ENCODE measurements at places on chromosomes 12 and 14. TPM values are rescaled to one million over a fixed set of nuclear protein-coding genes. Genes with fewer than 3 reads are reported as not detected.
A peak's percentile ranks its signal among the peaks of the same experiment; 100 is the strongest.

DNA sequence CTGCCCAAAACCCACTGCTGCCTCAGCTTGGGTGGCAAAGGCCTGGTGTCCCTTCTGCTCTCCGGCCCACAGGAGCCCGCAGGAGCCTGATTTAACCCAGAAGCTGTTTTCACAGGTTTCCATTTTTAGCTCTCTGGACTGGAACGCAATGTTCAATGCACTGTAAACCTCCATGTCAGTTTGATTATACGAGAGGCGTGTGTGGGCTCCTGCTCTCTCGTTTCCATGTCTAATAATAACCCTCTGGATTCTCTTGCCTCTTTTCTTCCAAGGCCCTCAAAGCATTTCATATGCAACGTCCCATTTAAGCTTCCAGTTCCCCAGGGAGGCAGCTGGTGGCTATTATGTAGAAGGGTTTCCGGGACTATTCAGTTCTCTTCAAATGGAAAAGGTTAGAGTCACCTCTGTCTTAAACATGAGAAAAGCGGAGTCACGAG, 161.1 kb downstream of the SUDS3 start:
- DNase-seq = no peak

DNA sequence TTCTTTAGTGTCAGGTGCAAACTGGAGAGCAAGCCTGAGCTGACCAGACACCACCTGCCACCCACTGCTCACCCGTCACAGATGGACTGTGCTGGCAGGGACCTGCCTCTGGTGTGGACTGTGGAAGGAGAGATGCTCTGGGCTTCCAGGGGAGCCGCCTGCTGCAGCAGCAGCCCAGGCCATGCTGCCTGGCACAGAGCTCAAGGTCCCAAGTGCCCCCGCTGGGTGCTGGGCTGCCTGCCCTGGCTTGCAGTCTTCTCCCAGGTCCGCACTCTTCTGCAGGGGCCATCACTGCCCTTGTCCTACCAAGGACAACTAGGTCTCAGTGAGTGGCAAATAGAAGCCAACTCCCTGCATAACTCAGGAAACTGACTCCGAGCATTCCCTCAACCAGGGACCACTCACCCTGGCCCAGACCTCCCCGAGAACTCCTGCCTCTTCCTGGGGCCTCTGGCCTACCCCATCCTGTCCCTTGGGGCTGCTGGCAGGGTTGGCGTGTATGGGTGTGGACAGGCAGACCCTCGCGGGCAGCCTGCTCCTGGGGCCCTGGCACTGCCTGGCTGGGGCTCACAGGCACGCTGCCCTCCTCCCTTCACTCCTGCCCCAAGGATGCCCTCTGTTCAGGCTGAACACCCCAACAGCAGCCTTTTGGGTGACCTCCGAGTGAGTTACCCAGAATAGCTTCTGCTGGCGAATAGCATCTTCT, 9.3 kb downstream of the AMN start:
- peak; percentile 39 for DNase-seq

- no peak for DNase-seq
Observed at GRCh38 chr14:77708749-77709148, 846 bp downstream of the SLIRP start.

- DNase-seq = no peak
Observed at GRCh38 chr14:29320286-29320685, 553.7 kb downstream of the FOXG1 start.

DNA sequence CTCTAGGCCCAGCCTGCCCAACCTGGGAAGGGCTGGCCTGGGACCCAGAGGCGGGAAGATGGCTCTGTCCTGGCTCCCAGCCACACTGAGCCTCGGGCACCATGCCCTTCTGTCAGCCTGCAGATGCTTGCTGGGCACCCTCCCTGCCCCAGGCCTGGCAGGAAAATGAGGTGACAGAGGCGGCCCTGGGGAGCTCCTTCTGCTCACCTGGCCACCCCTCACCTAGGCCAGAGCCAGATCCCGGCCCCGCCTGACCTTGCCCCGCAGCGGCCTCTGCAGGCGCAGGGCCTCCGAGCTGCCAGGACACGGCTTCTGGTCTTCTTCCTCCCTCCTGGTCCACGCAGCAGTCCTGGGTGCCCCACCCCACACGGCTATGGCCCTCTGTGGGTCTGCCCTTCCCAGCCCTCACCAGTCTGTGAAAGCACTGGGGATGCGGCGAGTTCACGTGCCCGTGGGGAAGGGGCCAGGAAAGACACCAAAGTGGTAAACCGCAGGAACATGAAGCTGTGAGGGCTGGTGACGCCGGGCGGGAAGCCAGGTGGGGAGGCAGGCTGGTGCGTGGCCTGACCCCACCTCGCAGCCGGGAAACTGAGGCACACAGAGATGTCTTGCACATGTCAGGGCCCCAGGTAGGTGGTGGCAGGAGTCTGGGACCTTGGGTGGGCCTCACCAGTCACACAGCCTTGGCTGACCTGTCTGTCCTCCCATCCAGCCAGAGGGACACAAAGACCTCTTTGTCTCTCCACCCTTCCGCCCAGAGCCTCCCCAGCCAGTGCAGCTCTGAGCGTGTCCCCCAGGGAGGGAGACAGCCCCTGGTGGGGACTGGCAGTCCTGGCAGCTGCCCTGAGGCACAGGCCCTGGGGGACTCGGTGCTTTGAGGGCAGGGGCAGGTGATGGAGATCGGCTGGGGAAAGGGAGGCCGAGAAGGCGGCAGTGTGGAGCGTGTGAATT, 12.8 kb downstream of the BAG5 start:
- no peak for DNase-seq

- no peak for DNase-seq
Observed at GRCh38 chr14:51871846-51872245, 11.4 kb downstream of the GNG2 start.

- DNase-seq = no peak
Observed at GRCh38 chr14:87630846-87631245, 362.1 kb downstream of the GALC start.

GRCh38 chr14:103808403-103809001, 38.9 kb downstream of the PPP1R13B start:
- DNase-seq = peak; percentile 84

DNA sequence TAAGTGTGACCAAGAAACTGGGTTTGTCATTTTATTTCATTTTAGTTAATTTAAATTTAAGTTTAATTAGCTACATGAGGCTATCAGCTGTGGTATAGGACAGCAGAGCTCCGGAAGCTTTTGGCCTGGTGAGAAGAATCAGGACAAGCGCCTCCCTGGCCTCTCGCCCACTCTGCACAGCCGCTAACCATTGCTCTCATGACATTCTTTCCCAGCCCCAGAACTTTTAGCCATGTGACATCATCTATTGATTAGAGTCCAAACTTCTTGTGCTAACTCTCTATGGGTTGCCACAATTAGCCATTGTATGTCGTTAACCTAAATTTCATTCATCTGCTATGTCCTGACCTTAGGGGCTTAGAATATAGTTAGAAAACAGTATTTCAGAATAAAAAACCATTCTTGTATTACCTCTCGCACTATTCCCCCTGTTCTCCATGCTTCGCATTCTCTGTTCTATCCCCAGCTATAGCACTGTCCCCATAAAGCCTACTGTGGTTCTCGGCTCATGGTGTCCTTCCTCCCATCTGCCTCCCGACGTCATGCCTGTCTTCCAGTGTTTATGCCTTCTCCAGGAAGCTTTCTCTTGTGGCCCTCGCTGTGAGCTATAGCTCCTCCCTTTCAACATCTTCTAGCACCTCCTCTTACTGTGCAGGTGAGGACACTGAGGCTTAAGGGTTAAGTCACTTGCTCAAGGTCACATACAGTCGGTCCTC, 23.5 kb downstream of the SSH1 start:
- DNase-seq = no peak

- no peak for DNase-seq
Observed at GRCh38 chr12:57171668-57172067, 24.2 kb upstream of the LRP1-AS start.

DNA sequence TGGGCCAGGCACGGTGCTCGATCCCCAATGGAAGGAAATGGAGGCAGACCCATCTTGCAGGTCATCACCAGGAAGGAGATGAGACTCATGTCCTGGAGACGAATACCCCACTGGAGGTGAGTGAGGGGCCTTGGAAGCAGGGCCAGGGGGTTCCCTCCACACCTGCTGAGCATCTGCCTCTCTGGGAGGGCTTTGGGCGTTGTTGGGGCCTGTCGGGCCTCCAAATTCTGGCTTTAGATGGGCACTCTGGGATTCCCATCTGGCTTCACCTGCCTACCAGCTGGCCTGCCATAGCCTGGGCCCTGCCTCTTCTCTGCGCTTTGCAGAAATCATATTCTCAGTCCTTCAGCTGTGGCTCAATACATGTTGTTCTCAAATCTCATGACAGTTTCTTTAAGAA, 13.9 kb downstream of the RTL1 start:
- peak; percentile 20 for DNase-seq

DNA sequence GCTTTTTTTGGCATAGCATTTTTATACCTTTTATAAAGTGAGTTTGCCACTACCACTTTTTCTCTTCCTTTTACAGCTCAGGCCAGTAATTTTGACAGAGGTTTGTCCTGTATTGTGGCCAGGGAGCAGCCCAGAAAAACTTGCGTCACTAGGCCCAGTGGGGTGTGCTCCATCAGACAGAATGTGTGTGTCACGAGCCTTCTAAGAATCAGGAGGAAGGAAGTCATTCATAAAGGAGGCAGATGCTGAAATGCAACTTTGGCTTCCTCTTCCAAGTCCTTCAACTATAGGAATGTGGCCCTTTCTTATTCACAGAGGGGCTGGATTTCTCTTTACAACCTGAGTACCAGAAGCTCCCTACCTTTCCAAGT, 10.1 kb upstream of the RAB35 start:
- DNase-seq = no peak

DNA sequence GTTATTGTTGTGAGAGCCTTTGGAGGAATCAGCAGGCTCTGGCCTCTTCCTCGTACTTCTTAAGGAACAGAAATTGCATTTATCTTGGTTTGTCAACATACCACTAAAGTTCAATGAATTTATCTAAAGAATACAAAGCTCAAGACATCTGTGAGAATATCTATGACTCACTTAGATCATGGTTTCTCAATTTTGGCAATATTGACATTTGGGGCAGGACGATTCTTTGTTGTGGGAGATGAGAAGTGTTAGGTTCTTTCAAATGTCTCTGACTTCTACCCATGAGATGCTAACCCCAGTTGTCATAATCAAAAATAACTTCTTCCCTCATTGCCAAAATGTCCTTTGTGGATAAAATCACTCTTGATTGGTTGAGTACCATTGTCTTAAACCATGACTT, 1190.3 kb downstream of the GALC start:
- DNase-seq = no peak

GRCh38 chr12:22792138-22792537, 167.2 kb downstream of the ETNK1 start:
- DNase-seq = no peak

DNA sequence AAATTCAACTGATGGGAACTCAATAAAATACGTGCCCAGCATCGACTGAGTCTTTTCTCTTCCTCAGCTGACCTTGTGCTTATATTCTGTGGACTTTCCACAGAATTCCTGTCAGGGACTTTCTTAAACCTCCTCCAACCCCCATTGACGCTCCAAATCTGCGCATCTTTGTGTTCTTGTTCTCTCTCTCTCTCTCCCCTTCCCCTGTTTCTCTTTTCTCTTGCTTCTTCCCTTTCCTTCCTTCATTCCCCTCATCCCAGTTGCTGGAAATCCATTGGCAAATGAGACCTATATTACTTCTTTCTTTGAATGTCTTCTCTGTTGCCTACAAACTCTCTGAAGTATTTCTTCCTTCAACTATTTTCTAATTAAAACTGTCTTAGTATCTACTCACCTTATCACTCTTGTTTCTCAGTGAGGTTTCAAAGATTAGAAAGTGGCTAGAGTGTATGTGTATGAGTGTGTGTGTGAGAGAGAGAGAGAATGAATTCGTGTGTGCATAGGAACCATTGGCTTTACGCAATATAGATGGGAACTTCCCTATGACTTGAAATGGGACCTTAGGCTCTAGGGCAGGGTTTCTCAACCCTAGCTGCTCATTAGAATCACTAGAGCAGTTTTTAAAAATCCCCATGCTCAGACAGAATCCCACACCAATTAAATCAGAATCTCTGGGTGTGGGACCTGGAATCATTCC, 41.8 kb upstream of the DHRS7 start:
- no peak for DNase-seq

DNA sequence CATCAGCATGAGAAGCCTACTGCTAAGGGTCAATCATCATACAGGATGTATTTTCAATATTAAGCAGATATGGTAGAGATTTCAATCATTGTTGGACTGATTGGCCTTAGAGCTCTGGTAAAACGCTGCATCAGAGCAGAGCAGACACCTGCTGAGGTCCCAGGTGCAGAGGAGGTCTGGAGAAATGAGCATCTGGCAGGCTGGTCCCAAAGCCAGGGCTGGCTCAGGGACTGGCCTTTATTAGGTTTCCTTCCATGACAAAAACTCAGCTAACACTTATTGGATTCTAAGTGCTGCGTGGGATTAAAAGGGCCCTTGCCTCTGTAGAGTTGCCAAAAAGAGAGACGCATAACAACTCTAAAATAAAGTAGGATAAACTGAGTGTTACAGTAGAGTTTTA, 29.7 kb downstream of the AKAP6 start:
- DNase-seq = no peak

DNA sequence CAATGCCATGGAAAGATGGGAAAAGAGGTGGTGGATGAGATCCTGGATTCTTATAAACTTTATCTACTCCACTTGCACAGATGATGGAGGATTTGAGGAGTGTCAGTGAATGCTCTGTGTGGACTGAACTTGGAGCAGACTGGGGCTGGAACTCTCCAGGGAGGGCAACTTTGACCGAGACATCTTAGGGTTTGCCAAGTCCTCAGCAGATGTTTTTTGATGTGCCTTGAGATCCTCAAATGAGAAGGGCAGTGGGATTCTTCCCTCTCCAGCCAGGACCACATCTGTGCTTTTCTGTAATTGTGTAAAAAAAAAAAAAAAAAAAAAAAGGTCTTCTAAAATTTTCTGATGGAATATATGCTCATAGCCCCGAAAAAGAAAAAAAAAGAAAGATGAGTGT, 23.0 kb upstream of the MYL2 start:
- DNase-seq = no peak

DNA sequence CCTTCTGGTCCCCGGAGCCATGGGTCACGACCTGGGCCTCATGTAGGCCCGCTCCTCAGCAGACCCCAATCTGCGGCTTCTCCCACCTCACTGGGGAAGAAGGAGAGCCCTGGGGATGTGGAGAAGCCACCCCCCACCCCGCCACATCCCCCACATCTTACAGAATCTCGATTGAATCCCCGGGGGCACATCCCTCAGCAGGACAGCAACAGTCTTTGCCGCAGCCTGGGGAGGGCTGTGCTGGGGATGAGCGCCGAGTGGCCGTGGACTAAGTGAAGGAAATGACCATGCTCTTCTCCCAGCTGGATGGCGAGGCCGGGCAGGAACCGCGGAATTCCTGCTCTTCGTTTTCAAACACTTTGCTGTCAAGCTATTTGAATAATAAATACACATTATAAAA, 169.0 kb upstream of the RTL1 start:
- no peak for DNase-seq

The TOMM20L gene
- total RNA-seq = not detected

The CFAP54 gene
- total RNA-seq = 6.6 TPM

The LRRC43 gene
- total RNA-seq = 4.8 TPM

The DPF3 gene
- total RNA-seq = 2.8 TPM

The OR6C3 gene
- not detected for total RNA-seq

The NEUROD4 gene
- not detected for total RNA-seq

The NR1H4 gene
- 42.2 TPM for total RNA-seq

All from kidney (tissue), 22 donors.